ENCODE measurements at places on chromosomes 5 and 9. TPM values are rescaled to one million over a fixed set of nuclear protein-coding genes. Genes with fewer than 3 reads are reported as not detected.

Gene RASEF
- total RNA-seq = 0.41 TPM

Gene MLANA
- total RNA-seq = not detected

Gene PCDH1
- 10.9 TPM for total RNA-seq

Gene PHYHD1
- 3.4 TPM for total RNA-seq

GRCh38 chr9:32292611-32293010 is 91.8 kb upstream of the ACO1 start:
- no peak for DNase-seq

DNA sequence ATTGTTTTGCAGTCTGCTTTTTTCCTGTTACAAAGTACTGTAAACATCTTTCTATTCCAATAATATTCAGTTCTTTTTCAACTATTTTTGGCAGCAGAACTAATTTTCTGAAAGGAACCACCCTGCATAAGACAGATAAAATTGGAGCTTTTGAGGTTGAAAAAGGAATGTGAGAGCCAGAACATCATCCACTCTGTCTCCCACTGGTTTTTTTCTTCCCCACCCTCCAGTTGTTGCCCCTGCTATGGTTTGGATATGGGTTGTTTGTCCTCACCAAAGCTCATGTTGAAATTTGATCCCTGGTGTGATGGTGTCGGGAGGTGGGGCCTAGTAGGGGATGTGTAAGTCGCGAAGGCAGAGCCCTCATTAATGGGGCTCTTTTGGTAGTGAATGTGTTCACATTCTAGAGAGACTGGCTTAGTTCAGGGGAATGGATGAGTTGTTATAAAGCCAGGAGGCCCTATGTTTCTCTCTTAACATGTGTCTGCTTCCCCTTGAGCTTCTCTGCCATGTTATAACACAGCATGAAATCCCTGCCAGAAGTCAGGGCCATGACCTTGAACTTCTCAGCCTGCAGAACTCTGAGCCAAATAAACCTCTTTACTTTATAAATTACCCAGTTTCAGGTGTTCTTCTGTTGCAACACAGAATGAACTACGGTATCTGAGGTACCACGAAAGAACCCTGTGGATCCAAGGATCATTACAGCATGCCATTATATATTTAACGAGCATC is 34.8 kb upstream of the MAST4 start:
- no peak for DNase-seq

- no peak for DNase-seq
Observed at GRCh38 chr9:92393686-92394085, 10.7 kb downstream of the OGN start.

DNA sequence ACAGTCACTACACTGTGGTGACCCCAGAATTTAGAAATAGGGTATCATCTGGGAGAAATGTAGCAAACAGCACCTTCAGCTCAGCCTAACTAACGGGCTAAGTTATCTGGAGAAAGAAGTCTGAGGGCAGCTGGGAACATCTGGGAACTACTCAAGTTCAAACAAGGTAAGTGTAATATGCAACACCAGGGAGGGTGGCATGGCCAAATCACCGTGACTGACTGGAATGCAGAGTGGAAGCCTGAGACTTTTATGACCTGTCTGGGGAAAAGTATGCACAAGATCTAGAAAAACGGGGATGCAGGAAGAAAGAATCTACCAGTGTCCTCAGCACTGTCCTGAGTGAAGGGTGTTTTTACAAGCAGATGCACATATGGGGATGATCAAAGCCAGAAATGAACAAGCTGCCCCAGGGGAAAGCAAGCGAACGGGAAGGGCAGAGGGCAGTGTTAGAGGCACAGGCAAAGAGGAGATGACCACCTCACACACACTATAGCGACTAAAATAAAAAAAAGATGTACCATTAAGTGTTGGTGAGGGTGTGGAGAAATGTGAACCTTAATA is 59.9 kb downstream of the SERINC5 start:
- DNase-seq = no peak

DNA sequence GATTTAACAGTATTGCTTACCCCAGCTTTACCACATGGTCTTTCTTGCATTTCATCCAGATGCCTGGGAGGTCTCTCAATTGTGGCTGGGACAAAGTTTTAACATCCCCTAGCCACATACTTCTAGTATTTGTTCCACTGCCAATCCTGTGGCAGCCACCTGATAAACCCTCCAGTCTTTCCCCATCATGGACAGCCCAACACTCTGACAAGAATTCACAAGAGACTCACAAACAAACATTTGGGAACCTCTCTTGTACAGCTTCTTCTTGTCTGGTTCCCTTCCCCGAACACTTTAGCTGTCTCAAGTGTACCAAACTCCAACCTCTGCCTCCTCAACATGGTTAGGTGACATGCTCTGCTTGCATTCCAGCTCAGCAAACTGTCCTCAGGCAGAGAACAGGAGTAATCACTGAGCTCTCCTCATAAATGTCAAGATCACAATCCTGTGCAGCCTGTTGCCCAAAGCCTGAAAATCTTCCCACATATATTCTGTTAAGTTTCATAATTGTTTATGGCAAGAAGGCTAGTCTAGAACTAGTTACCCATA is 59.7 kb downstream of the STRBP start:
- no peak for DNase-seq

DNA sequence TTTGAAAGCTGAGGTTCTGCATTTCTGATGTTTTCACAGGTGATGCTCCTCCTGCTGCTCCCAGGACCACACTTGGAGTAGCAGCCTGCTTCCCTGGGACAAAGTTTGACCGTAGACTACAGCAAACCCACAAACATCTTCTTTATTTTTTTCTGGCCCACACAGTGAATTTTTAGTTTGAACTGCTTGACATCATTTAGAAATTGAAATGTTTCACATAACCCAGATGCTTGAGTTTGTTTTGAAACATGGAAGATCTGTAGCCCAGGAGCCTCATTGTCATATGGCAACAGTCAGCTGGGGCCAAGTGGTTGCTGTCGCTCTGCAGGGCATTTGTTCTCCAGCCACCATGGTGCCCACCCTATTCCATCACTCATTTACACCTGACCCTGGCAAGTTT is 8.4 kb downstream of the SH3TC2 start:
- DNase-seq = no peak

DNA sequence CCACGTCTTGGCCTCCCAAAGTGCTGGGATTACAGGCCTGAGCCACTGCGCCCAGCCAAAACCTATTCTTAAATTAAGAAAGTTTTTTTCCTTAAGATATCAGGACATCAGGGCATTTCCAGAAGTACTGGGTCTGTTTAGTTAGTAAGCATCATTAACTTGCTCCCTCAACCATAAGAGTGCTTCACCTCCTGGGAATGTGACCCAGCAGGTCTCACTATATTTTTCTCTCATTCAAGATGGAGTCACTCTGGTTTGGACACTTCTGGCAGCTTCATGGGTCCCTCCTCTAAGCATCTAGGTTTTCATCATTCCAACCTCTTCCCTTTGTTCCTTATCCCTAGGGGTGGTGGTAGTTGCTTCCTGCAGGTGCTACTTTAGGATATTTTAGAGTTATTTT is 10.3 kb upstream of the BRD3OS start:
- DNase-seq = no peak

DNA sequence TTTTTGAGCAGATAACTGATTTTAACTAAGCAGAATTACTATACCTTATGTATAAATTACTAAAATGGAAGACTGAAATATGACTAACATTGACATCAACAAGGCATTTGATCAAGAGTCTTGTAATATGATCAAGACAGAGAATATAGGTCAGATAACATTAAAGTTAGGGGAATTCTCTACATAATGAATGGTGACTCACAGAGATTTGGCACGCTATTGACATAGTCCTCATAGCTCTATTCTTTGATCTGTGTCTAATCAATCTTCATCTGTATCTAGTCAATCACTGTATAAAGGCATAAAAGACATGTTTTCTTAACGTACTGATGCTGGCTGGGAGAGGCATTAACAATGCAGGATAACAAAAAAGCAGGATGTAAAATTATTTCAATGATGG is 17.4 kb downstream of the ABITRAM start:
- no peak for DNase-seq

GRCh38 chr5:176528761-176529115 is 8.5 kb downstream of the RNF44 start:
- no peak for DNase-seq

DNA sequence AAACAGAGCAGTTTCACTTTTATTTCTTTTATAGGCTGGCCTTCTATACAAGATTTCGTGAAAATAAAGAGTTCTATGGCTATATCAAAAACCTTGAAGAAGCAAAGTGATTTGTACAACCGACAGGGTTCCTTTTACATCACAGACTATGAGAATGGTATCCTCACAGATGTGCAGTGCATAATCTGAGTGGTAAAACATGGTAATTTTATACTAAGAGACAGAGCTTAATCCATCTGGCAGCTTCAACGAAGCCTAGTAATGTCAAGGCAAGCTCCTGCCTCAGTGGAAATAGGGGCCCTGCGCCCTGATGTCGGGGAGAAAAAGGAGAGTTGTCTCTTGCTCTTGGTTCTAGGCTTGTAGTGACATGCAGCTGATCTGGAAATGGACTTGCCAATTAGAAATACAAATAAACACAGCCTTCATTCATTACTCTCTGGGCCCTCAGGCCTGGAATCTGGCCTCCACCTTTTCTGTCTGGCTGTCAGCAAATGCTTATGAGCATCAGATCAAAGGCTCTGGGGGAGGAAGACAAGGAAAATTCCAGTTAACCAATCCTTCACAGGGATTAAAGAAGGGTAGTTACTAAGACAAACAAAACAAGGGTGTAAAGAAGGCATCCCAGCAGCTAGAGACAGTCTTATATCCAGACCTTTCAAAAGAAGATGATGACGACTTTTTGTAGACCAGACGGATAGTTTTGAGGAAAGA is 33.6 kb upstream of the TRIM32 start:
- DNase-seq = no peak

DNA sequence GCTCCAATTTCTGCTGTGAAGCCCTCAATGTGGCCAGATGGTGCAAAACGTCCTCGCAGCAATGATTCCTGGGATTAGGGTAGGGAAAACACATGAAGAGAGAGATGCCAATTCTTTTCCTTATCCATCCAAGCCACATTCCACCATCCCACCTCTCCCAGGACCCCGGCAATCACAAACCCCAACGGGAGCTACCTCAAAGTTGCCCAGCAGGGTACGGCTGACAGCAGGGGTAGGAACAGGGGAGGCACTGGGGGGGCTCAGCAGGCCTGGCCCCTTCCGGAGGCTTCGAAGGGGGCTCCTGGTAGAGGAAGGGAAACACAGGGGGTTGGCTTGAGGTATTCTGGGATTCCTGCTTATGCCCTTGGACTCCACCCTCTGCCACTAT is 3.4 kb upstream of the STOML2 start:
- no peak for DNase-seq

DNA sequence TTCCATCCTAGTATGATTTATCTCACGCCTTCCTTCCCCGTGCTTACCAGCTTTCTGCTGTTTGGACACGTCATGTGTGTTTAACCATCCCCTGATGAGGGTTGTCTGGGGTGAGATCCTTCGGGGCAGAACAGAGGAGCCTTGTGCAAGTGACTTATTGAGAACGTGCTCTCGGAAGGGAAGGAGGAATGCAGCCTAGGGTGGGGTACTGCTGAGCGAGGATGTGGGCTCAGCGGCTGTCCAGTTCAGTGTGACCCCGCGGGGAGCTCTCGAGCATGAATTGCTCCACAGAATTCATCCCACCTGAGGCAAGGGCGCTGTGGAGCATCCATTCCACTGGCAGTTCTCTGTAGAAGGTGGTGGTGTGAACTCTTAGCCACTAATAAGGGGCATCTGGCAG is 4.0 kb downstream of the MYOZ3 start:
- DNase-seq = no peak

DNA sequence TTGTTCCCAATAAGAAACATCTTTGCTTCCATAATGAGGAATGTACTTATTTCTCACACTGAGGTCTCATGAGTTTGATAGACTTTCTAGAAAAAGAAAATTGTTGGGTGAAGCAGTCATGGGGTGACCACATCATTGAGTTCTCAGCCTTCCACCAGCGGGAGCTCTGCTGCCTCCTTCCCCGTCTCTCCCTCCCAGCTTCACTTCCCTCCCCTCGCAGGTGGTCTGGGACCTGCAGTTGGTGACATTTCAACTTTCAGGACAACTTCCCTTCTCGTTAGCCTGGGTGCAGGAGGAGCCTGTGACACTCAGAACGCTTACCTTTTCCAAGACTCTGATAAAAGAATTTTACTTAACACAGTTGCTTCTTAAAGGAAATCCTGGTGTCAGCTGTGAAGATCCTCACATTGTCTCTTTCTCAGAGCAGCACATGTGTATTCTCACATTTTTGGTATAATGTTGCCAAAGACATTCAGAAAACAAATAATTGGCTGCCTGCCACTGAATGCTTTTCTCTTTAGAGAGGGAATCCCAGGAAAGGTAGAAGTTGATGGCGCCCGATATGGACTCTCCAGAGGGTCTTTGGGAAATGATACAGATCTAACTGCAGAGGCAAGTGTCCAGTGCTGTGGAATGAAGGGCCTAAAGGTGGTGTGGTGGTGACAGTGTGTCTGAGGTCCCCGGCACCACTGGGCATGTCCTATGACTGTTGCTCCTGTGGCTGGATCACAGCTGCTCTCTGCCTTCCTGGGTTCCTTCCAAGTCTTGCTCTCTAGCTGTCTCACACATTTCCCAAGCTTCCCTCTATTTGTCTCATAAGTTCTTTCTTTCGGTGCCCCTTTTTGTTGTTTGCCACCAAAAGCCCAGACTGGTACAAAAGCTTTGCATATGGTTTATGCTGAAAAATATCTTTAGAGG is 238.1 kb downstream of the GAS1 start:
- DNase-seq = no peak

DNA sequence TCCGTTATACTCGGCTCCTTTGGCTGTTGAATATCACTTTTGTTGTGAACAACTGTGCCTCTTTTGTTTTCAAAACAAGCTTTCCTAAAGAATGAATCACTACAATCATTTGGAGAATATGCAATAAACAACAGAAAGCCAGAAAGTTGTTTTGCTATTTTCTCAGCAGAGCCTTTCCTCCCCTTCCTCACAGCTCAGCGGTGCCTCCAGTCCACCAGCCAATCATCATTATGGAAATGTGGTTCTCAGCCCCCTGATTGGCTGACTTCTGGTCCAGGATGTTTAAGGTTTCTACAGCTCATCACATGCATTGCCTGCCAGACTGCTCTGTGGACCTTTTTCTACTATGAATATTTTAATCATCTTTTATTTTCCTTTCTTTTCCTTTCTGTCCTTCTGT is 9.1 kb upstream of the ZNF608 start:
- DNase-seq = no peak

- no peak for DNase-seq
Observed at GRCh38 chr9:5361326-5362010, 21.8 kb upstream of the RLN1 start.

- no peak for DNase-seq
Observed at GRCh38 chr9:134971696-134972095, 54.0 kb upstream of the FCN1 start.

DNA sequence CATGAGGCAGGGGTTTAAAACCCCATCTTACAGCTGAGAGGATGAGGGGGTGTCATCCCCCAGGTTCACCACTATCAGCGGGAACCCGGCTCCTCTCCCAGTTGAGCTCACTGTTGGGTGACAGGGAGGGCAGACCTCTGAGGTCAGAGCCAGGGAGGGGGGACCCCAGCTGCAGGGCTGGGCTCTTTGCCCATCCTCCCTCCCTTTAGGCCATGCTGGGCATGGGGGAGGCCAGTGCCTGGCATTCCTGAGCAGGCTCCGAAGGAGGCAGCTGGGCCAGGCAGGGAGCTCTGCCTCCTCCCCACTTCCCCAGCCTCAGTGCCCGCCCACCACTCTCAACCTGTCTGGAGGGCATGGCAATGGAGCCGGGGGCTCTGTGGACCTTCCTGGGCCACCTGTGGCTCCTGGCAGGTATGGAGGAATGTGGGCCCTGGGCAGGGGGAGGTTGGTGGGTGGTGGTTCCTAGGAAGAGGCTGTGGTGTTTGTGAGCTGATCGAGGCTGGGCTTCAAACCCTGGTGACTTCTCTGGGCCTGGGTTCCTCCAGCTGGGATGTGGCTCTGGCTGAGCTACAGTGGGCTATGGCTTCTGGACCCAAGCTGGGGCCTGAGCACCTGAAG is 12.6 kb downstream of the CRB2 start:
- no peak for DNase-seq
